Stimulated activated memory B cell treated with anti-CD40 and anti-IgM and Interleukin-4, amounts not matched to agents 10 μg/mL and 1 μg/mL and 100 μg/mL, for 72 hours (primary cell): ENCODE measurements at places on chromosomes 1 and 21.

DNA sequence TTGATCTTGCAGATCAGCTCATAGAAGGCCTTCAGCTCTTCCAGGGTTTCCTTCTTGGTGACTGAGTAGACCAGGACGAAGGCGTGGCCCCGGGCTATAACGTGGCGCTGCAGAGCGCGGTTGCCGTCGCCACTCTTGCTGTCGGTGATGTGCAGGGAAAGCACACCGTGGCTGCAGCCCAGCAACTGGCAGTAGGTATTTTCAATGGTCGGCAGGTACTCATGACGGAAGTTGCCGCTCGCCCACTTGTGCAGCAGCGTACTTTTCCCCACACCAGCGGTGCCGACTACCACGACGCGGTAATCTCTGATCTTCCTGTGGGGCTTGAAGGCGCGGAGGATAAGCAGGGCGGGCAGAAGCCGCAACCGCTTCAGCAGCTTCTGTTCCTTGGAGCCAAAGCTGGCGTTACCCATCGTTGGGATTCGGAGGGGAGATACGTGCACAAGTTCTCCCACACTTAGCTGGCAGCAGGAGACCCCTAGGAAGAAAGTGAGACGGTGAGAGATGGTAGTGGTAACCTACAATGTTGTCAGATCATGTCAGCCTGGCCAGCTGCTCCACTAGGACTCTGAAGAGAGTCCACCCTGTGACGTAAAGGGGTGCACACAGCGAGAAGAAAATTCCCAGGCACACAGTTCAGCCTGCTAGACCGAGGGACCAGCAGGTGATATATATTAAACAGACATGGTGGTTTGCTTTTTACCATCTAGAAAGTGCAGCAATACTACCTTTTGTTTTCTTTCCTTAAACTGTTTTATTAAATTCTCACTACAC lies 3.4 kb downstream of the DIRAS3 start:
- peak; percentile 11 for ATAC-seq

DNA sequence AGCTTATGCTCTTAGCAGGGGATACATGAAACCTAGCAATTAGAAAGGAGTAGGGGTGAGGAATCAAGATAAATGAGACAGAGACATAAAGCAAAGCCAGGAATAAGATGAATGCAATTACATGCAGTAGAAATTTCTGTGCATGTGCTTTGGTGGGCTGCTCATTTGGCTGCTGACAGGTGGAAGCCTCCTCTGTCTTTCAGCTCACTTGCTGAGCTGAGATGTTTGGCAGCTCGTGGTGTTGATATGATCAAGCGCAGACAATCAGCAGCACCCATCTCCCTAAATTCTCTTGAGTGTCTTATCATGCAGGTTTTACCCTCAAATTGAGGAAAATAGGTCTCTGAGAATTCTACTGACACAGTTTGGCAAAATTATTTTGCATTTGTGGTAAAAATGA lies 108.3 kb upstream of the CD34 start:
- ATAC-seq: no peak

DNA sequence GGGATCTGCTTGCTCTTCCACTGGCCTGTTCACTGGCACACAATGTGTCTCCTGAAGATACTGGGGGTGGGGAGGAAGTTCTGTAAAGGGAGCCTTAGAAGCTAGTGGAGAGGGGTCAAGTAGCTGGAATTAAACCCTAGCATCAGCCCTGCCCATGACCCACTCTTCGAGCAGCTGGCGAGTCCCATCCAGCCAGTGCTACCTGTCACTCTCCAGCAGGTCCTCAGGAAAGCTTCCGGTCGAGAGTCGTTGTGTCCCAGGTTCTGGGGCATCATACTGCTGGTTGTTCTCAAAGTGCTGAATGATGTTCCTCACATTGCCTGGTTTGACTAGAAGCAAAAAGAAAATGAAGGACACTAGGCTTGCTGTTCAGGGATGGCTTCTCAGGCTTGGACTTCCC lies 30.9 kb downstream of the LRRC71 start:
- ATAC-seq: no peak

GRCh38 chr1:38497921-38498656 lies 361.5 kb downstream of the RRAGC start:
- no peak for ATAC-seq

DNA sequence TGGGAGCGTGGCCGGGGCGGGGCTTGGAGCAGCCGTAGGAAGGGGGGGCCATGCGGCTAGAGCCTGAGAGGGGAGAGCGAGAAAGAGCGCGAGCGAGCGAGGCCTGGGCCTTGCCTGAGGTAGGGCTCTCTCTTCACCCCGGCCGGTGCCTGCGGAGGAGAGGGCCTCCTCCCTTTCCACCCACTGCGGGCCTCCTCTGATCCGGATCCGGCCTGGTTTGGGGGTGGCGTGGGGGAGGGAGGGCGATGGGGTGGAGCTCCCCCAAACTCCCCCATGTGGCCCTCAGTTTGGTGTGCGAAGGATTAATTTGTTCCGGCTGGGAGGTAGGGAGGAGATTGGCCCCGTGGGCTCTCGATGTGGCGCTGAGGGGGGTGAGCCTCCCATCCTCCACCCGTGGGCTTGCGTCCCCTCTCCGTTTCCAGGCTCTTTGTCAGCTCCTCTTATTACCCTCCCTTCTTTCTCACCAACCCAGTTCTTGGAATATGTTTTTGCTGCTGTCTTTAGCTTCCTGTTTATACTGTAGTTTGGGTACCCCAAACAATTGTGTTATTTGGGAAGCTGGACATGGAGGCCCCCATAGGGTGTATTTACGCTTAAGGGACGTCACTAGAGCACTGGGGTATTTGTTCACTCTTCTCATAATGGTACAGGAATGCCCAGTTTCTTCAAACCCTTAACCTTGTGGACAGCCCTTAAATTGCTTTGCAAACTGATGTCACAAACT lies 685 bp downstream of the UBAP2L start:
- ATAC-seq: peak; percentile 62

DNA sequence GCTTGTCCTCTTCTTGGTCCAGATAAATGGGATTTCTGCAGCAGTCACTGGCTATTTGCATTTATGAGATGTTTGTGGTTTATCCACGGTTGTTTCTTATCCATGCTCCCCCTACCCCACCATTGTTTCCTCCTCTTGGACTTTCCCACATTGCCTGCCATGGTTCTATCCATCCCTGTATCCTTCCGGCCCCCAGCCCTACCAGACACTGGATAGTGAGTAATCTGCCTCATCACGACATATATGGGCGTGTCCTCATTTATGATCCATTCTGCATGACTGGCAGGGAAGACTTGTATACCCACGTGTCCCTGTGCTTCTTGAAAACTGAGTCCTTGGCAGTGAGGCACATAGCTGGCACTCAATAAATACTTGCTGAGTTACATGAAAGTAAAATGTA lies 40.1 kb downstream of the CACNA1S start:
- ATAC-seq: no peak

- no peak for ATAC-seq
Measured at GRCh38 chr1:185408700-185409270, 91.7 kb upstream of the IVNS1ABP start.

- no peak for ATAC-seq
Measured at GRCh38 chr1:77706321-77706720, 23.9 kb upstream of the ZZZ3 start.

DNA sequence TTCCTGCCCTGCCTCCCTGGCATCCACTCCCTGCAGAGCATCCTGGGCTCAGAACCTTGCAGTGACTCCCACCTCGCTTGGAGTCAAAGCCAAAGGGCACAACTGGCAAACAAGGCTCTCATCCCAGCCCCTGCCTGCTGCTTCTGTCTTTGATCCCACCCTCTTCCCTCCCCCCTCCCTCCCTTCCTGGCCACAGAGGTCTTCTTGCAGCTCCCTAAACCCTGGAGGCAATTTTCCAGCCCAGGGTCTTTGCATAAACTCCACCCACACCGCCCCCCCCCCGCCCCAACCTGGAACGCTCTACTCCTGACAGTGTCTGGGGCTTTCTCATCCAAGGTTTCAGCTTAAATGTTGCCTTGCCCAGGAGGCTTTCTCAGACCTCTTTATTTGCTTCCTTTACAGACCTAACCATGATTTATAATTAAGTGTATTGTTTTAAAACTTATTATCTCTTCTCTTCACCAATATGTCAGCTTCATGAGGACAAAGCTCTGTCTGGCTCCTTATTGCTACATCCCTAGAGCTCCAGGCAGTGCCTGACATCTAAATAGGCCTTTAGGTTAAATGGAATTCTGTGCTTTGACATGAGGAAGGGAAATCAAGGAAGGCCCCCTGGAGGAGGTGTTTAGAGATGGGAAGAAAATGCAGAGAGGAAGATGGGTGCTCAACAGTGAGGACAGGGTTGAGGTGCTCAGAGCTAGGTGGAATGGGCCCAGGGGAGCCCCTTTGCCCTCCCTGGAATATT lies 37.7 kb upstream of the PADI1 start:
- ATAC-seq: no peak

GRCh38 chr1:225378880-225379279 lies 49.0 kb downstream of the LBR start:
- ATAC-seq: no peak

GRCh38 chr1:193184776-193185175 lies 1.6 kb downstream of the B3GALT2 start:
- ATAC-seq: no peak

- no peak for ATAC-seq
Measured at GRCh38 chr1:65791801-65792668, 660 bp upstream of the PDE4B start.

GRCh38 chr1:1857096-1857703 lies 33.7 kb downstream of the GNB1 start:
- ATAC-seq: peak; percentile 58

DNA sequence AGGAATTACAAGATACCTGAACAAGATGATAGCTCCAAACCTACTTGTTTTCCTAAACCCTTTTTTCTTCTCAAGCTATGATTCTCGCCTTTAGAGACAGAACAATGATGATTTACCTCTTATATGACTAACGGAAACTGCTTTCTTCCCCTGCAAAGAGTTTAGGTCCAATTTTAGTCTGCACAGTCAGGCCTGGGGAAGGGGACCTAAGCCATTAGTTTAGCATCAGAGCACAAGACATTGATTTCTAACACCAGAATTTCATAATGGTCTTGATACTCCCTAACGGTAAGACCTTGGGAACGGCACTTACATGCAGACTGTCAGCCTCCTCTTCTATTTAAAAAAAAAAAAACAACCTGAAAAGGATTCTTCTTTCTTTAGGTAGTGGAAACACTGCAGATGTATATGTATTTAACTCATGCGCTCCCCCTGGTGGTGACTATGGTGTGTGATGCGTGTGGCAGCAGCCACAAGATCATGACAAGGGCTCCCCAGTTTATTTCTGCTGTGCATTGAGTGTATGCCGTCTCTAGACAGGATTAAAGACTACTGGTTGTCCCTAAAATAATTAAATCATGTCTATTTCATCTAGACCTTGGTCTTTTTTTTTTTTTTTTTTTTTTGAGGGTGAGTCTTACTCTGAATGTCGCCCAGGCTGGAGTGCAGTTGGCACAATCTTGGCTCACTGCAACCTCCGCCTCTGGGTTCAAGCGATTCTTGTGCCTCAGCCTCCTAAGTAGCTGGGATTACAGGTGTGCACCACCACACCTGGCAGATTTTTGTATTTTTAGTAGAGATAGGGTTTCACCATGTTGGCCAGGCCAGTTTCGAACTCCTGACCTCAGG lies 37.3 kb upstream of the TMEM222 start:
- ATAC-seq: peak; percentile 85

DNA sequence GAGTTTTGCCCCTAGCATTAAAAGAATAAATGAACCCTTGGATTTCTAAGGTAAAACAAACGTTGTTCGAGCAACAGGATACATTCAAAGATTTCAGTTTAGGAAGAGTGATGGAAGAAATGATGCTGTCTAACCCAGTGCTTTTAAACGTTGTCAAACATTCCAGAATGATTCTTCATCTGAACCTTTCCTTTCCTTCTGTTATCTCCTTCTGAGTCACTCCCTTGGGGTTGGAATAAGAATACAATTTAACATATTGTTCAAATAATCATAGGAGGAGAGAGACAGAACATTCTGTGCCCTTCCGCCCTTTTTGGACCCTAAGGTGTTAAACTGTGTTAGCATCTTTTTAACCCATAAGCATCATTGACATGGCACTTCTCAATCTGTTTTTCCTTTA lies 61.1 kb upstream of the RCOR3 start:
- ATAC-seq: no peak

DNA sequence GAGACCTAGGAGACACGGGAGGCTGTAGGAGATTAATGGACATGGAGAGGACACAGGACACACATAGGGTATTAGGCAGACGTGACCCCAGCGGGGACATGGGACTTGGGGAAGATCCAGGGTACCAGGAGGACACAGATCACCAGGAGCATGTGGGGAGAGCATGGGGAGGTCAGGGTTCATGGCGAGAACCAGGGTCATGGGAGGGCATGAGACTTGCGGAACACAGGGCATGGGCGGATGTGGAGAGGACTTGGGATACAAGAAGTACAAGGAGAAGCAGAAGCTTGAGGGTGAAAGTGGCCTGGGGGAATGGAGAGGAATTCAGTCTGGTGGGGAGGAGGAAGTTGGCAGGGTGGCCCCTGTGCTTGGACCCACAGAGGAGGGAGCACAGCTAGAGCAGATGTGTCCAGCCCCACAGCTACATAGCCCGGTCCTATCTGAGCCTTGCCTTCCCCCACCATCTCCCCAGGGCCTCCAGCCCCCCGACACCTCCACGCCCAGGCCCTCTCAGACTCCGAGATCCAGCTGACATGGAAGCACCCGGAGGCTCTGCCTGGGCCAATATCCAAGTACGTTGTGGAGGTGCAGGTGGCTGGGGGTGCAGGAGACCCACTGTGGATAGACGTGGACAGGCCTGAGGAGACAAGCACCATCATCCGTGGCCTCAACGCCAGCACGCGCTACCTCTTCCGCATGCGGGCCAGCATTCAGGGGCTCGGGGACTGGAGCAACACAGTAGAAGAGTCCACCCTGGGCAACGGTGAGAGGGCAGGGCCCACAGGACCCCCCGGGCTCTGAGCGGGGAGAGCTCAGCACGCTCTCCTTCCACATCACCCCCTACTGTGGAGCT lies 12.1 kb downstream of the TIE1 start:
- ATAC-seq: peak; percentile 13

DNA sequence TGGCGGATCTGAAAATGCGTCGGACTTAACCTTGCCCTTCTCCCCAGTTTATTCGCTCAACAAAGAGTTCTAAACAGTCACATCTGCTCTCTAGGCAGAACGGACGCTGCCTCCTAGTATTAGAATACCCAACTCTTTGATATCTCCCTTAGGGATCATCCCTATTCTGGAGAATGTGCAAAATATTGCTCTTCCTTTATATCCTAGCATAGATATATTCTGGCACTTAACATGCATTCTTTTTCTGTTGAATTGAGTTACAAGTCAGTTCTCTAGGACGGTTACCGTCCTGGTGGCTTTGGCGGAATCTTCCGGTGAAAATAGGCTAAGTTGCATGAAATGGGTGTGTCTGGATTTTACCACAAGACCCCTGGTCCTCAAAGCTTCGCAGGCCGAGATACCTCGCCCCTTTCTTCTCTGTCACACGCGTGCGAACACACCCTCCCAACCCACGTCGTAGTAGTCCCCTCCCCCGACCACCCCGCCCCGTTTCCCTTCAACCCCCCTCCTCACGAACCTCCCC lies 501 bp upstream of the DNAJC6 start:
- no peak for ATAC-seq

GRCh38 chr1:27314169-27314568 lies 7.8 kb upstream of the TMEM222 start:
- ATAC-seq: no peak

DNA sequence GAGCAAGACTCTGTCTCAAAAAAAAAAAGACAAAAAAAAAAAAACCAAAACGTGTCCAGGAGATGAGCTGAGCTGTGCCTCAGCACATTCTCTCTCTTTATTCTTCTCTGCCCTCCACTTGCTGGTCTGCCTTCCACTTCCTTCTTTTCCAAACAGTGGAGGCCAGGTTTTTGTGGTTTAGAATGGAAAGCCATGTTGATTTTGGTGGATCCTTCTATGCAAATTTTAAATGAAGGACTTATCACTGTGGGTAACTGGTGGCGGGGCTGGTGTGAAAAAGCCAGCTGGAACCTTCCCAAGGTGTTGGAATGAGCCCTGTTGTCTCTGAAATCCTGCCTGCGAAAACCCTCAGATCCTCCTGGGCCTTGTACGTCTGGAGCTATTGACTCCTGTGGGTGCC lies 61.9 kb downstream of the PTPRU start:
- ATAC-seq: no peak
